ENCODE measurements at places on chromosomes 3 and 15. TPM values are rescaled to one million over a fixed set of nuclear protein-coding genes. Genes with fewer than 3 reads are reported as not detected.

DNA sequence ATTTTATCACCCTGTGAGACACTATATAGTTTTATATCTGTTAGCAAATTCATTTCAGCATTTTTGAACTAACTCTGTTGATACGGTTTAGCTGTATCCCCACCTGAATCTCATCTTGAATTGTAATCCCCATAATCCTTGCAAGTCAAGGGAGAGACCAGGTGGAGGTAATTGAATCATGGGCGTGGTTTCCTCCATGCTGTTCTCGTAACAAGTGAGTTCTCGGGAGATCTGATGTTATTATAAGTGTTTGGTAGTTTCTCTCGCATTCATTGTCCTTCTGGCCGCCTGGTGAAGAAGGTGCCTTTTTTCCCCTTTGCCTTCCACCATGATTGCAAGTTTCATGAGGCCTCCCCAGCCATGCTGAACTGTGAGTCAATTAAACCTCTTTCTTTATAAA, 53.2 kb upstream of the TMC3 start:
- no peaks in the 10 kb centered on the region for H3K27me3 ChIP-seq
- H3K4me3 ChIP-seq, result no peak overlapping the region
- DNase-seq, result no peak
- H3K4me1 ChIP-seq, result no peaks in the 10 kb centered on the region

- peaks cover 62% of the 10 kb centered on the region for H3K36me3 ChIP-seq
- no peak overlapping the region for H3K4me3 ChIP-seq
- H3K4me1 ChIP-seq, result peaks cover 12% of the 10 kb centered on the region
- H3K27ac ChIP-seq, result no peak overlapping the region
- DNase-seq, result no peak
- H3K27me3 ChIP-seq, result no peaks in the 10 kb centered on the region
Observed at GRCh38 chr3:58429657-58430056, 4.0 kb downstream of the PDHB start.

Gene ZBBX
- 0.50 TPM for polyA plus RNA-seq

Gene WDR72
- 0.02 TPM for polyA plus RNA-seq

DNA sequence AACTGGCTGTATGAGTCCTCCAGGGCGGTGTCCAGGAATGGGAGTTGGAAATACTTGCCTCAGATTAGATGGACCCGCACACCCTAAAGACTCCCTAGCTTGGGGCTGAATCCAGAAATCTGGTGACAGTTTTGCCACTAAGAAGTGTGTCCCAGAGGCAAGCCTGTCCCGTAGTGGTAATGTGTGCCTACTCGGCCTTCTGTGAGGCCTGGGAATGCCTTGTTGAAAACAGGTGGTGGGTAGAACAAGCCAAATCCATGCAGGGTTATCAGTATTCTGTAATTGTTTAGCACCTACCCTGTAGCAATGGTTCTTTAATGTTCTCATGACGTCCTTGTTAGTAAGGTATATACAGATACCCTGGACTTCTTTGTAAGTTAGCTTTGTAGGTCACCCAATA, 1.6 kb downstream of the C3orf52 start:
- no peaks in the 10 kb centered on the region for H3K27me3 ChIP-seq
- no peak for DNase-seq
- H3K36me3 ChIP-seq, result no peaks in the 10 kb centered on the region
- no peak overlapping the region for H3K4me3 ChIP-seq
- H3K27ac ChIP-seq, result no peak overlapping the region

- no peaks in the 10 kb centered on the region for H3K4me1 ChIP-seq
- H3K4me3 ChIP-seq, result no peak overlapping the region
- no peaks in the 10 kb centered on the region for H3K36me3 ChIP-seq
- H3K27me3 ChIP-seq, result no peaks in the 10 kb centered on the region
- DNase-seq, result no peak
- no peak overlapping the region for H3K27ac ChIP-seq
Observed at GRCh38 chr3:131658115-131658514, 155.3 kb upstream of the MRPL3 start.
